Epithelial cell of prostate (primary cell): ENCODE measurements at places on chromosomes 6 and 20.

DNA sequence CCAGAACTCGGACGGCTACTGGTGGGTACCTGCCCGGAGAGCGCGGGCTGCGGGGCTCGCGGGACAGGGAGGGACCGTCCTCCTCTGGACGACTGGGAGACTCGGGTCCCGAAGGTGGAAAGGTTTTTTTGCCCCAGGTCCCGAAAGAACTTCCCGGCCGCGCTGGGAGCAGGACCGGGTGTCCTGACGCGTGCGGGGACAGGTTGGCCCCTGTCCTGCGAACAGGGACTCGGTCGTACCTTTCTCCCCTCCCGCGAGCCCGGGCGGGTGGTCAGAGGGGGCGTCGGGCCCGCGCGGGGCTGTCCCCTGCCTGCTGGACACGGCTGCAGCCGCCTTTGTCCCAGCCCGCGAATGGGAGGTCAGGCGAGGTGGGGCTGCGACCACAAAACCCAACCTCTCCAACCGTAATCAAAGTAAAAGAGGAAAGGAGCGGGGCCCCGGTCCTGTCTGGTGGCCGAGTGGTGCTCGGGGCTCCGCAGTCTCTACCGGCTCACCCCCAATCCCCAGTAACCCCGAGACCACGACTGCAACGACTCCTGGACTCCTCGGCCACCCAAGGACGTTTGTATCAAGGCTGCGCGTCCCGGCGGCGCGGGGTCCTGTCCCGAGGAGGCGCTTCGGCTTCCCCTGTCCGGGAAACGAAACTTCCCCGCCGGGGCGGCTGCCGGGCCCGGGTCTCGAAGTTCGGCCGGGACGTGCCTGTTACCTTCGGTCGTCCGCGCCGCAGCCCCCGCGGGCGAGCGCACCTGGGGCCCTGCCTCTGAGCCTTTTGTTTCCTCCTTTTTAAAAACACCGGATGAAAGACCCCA is 798 bp downstream of the DSP start:
- DNase-seq = no peak

GRCh38 chr6:52482903-52483670 is 62.9 kb downstream of the EFHC1 start:
- peak; percentile 8 for DNase-seq

- DNase-seq = no peak
Measured at GRCh38 chr6:38148606-38149005, 329.1 kb downstream of the ZFAND3 start.

DNA sequence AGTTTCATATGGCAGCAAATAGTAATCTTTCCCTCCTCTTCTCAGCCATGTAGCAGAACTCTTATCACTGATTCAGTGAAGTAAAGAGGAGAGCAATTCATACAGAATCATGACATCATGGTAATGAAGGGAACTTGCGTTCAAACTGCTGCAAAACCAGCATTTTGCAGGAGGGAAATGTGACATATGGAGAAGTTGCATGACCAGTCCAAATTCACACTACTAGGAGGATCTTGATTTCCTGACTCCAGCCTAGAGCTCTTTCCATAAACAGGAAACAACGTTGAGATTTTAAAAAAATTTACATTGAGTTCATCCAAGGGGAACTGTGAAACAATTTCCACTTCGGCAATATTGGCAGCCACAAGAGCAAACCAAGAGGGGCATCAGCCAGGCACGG is 63.8 kb downstream of the MBOAT1 start:
- DNase-seq = no peak

- DNase-seq = no peak
Measured at GRCh38 chr20:34976286-34976685, 20.6 kb downstream of the MYH7B start.

GRCh38 chr6:34267746-34268145 is 18.9 kb upstream of the SMIM29 start:
- DNase-seq = no peak

- no peak for DNase-seq
Measured at GRCh38 chr6:158970640-158971275, 29.2 kb downstream of the RSPH3 start.

- DNase-seq = no peak
Measured at GRCh38 chr20:61133611-61134010, 118.5 kb upstream of the CDH4 start.

DNA sequence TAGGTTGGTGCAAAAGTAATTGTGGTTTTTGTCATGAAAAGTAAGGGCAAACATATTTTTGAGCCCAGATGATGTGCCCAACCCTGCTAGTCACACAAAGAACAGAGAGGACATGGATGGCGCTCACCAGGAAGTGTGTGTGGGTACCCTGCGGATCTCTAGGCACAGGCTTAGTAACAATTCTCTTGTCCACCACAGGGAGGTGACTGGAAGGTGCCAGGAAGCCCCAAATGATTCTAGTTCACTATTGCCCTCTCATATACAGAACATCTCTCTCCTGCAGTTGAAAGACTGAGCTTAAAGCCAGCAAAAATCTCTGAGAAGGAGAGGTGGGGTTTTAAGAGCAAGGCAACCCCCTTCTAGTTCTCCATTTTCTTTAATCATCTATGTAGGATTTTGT is 272.1 kb upstream of the TAB2 start:
- DNase-seq = no peak

GRCh38 chr6:31622684-31623091 is 2.2 kb downstream of the PRRC2A start:
- no peak for DNase-seq

DNA sequence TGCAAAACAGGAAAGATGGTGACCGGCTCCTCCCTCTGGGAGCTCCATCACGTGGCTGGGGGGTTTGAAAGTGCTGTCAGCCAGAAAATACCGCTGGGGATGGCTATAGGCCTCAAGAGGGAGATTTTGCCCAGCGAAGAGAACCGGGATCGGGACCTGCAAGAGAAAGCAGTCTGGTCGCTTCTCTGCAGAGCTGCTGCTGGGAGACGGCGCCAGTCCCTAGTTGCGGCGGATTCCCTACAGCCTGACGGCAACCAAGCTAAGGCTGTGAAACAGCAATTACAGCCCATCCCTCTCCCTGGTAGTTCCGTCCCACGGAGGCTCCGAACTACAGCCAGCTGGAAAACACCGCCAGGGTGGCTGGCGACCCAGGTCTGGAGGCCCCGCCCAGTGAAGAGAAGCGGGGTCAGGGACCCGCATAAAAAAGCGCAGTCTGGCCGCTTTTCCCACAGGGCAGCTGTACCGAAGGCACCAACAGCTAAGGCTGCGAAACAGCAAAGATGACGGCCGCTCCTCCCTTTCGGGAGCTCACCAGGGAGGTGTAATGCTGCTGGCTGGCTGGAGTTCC is 238.1 kb upstream of the IRAK1BP1 start:
- no peak for DNase-seq

- no peak for DNase-seq
Measured at GRCh38 chr6:37685261-37685660, 12.4 kb downstream of the MDGA1 start.

- no peak for DNase-seq
Measured at GRCh38 chr6:164967102-164967501, 342.3 kb downstream of the C6orf118 start.

DNA sequence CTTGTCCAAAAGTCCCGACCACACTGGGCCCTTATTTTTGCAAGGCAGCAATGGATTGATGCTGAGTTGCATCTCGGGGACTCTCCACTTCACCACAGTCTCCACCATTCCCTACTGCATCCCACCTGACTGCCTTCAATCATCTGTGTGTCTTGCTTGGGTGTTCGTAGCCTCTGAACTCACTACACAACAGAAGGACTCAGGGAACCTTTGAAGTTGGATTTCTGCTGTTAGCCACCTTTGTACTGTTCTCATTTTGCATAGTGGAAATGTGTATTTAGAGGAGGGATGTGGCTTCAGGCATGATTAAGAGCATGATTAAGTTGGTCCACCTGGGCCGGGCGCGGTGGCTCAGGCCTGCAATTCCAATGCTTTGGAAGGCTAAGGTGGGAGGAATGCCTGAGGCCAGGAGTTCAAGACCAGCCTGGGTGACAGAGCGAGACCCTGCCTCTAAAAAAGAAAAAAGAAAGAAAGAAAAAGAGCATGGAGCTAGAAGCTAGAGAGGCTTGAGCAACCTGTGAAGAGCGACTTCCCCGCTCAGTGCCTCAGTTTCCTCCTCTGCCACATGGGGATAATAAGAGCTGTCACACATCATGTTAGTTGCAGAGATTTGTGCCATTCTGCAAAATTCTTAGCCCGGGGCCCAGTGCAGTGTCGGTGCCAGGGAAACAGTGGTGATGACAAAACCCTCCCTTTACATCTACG is 121.3 kb upstream of the PTPN1 start:
- no peak for DNase-seq

DNA sequence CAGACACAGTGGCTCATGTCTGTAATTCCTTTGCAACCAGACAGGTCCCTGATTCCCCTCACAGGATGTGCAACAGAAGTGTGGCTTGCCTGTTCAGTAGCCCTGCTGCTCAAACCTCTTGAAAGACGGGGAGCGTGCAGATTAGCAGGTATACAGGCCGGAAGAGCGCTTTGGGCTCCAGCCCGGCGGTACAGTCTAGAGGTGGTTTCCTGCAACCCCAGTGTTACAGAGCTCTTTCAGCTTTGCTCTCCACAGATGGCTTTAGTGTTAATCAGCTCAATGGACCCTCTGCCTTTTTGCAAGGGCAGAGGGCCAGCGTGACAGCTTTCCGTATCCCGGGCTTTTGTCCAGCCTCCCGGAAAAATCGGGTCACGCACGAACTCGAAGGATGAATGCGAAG is 67.2 kb upstream of the TNFRSF21 start:
- DNase-seq = no peak

DNA sequence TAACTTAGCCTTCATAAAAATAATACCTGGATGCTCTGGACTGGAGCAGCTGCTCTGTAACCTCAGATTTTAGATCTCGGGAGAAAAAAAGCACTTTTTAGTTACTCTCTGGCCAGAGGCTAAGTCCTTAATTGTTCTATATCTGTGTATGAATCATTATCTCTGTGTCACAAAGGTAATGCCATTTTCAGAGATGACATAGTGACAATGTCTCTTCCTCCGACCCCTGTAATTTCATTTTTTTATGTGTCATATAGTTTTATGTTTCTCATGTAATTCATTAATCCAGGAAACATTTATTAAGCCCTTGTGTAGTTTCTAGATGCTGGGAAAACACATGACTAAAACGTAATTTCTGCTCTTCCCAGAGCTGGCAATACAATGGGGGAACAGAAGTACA is 55.6 kb downstream of the SENP6 start:
- DNase-seq = no peak

DNA sequence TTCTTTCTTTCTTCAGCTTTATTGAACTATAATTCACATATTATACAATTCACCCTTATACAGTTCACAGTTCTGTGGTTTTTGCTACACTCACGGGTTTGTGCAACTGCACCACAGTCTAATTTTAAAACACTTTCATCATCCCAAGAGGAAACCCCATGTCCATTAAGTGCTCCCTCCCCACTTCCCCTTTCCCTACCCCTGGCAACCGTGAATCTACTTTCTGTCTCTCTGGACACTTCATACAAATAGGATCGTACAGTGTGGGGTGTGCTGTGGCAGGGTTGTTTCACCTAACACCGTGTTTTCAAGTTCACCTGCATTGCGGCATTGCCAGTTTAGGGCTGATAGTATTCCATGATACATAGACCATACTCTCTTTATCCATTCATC is 118.8 kb downstream of the PHACTR3 start:
- no peak for DNase-seq

GRCh38 chr20:19893356-19893755 is 123.8 kb upstream of the NAA20 start:
- no peak for DNase-seq

DNA sequence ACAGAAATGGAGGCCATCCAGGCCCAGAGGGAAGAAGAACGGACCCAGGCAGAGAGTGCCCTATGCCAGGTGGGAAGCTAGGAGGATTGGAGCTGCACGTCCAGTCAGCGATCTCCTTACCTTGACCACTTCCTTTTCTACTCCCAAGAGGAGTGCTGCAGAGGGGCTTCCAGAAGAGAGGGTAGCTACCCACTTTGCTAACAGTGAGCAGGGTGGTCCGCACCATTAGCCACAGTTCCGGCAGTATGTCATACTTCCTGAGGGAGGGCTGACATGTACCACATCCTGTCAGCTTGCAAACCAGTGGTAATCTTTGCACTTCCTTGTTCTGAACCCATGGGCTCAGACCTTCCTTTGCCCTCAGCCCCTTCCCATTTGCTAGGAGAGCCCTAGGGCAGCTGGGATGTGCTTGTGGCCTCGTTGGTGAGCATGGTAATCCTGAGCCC is 35.4 kb downstream of the CEP250 start:
- DNase-seq = no peak

DNA sequence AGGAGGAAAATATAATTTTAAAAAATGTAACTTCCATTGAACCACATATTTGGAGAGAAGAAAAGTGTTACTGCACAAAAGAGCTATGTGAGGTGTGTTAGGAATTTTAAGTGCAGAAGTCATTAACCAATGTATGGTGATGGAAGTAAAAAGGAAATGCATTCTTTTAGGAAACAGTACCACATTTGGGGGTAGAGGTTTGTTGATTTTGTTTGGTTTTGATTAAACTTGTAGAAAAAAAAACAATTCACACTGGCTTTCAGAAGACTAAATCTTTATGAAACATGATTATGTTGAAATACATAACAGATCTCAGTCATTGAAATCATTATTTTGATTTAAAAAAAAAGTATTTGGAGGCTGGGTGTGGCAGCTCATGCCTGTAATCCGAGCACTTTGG is 1287.0 kb upstream of the GJE1 start:
- no peak for DNase-seq

GRCh38 chr20:33803921-33804337 is 7.2 kb upstream of the CHMP4B start:
- peak; percentile 39 for DNase-seq

GRCh38 chr6:48206091-48206490 is 95.1 kb upstream of the PTCHD4 start:
- DNase-seq = no peak

GRCh38 chr6:77834591-77834996 is 181.8 kb downstream of the MEI4 start:
- DNase-seq = no peak

GRCh38 chr6:141151710-141152417 is 980.9 kb upstream of the GJE1 start:
- no peak for DNase-seq

DNA sequence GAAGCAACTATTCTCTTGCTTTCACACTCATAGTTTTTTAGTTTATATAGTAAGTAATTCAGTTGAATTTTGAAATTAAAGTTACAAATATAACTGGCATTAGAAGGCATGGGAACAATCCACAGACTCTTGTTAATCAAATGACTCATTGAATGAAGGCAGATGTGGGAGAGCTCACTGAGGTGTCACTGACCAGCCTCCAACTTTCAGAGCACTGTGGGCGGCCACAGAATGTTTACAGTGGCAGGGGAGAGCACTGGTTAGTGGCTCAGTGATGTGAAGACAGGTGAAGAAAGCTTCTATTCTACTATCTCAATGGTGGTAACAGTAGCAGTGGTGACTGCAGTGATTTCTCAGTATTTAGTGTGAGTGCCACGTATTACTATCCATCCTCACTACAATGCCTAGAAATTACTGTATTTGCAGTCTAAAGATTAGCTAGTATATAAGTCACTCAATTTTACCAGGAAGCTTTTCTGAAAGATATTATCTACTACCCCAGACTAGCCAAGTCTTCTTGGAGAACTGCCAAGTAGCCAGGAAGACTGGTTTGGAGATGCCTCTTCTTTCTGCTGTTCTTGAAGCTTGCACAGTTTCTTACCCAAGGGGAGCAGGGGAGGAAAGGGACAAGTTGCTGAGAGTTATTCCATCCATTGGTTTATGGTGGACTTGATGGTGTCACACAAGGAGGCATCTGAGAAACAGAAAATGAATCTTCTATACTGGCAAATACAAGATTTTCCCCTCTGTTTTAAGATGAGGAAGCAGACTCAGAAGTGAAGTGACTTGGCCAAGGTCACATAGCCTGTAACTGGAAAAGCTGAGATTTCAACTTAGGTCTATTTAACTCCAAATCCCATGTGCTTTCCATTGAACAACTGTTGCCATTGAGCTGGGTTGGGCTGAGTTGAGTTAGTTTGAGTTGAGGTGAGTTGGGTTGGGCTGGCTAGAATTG is 231.2 kb downstream of the ANKRD60 start:
- peak; percentile 50 for DNase-seq
